ENCODE measurements at places on chromosomes 2 and 18.

- DNase-seq, result no peak
Observed at GRCh38 chr2:181174611-181175580, 194.5 kb downstream of the UBE2E3 start.

DNA sequence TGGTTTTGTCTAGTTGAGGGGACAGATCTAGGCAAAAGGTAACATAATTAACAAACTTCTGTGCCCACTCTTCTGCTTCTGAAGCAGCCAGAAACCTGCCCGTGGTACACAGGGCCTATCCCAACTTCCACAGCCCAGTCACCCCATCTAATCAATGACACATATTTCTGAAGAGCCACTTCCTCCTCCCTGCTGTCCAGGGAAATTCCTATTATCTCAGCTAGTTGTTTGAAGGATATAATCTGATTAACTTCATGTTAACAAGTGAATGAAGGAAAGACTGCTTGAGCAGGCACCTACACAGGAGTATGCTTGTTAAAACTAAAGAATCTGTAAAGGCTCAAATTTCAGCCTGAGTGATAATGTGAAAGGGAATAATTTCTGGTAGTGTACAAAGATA, 61.4 kb downstream of the CCDC148 start:
- no peak for DNase-seq

- no peak for DNase-seq
Observed at GRCh38 chr2:101474731-101475384, at the start of gene RFX8. Gene RFX8 (minus strand): TSS chr2:101475112. CDS start chr2:101466848, 8,264 bp downstream.

GRCh38 chr18:53417003-53417402, 807.5 kb downstream of the MBD2 start:
- DNase-seq, result no peak

GRCh38 chr2:28247734-28248133, 144.9 kb upstream of the FOSL2 start:
- DNase-seq, result no peak

DNA sequence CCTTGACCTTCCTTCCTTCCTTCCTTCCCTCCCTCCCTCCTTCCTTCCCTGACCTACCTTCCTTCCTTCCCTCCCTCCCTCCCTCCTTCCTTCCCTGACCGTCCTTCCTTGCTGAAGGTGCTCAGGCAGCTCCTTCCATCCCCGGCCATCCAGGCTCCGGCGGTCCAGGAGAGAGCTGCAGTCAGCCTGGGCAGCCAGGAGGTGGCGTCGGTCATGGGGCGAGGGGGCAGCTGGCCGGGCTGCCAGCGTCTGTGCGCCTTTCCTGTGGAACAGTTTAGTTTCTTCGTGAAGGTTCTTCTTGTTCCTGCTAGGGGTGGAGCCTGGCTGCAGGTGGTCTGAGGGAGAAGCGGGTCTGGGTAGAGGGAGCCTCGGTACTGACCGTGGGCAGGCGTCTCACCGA, 15.7 kb downstream of the GPR35 start:
- no peak for DNase-seq

DNA sequence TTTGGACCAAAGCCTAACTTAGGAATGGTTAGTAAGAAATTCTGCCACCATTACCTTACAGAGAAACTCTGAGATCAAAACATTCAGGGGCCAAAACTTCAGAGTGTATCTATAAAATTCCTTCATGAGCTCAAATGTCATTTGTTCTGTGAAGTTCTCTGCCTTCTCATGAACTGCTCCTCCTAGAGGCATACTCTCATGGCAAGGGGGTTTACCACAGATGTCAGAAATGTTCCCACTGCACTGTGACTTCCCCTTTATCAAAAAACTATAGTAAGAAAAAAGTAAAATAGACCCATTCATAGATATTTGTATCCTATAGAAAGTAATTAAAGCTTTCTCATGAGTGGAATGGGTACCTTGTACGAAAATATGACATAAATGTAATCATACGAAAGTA, 68.5 kb downstream of the USP40 start:
- DNase-seq, result no peak

- no peak for DNase-seq
Observed at GRCh38 chr2:162198239-162198638, 45.0 kb downstream of the FAP start.

DNA sequence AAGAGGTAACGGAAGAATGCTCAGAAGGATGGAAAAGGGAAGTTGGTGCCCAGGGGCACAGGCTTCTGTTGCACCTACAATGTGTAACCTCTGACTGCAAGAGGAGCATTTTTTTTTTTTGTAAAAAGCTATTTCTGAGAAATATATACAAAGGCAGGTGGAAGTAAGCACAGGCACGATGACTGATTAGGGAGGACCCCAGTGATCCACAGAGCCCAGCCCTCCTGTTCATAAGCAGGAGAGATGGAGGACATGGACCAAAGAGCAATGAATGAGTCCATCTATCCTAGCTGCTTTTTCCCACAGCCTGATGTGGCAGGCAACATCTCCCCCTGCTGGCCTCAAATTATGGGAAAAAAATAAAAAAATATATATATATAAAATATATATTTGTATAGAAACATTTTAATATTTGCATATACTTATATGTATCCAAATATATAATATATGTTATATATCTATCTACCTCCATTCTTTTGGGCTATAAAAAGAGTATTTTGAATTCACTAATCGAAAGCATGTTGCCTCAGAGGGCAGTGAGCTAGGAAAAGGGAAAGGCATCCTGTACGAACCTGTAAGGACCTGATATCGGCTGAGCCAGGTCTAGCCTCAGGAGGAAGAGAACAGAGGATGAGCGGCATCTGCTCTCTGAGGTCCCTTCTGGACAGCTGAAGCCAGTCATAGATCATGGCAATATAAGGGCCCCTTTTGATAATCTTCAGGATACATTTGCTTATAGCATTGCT, 166.0 kb upstream of the STK17B start:
- no peak for DNase-seq

GRCh38 chr2:197198890-197199289, 111.7 kb downstream of the ANKRD44 start:
- peak; percentile 75 for DNase-seq

DNA sequence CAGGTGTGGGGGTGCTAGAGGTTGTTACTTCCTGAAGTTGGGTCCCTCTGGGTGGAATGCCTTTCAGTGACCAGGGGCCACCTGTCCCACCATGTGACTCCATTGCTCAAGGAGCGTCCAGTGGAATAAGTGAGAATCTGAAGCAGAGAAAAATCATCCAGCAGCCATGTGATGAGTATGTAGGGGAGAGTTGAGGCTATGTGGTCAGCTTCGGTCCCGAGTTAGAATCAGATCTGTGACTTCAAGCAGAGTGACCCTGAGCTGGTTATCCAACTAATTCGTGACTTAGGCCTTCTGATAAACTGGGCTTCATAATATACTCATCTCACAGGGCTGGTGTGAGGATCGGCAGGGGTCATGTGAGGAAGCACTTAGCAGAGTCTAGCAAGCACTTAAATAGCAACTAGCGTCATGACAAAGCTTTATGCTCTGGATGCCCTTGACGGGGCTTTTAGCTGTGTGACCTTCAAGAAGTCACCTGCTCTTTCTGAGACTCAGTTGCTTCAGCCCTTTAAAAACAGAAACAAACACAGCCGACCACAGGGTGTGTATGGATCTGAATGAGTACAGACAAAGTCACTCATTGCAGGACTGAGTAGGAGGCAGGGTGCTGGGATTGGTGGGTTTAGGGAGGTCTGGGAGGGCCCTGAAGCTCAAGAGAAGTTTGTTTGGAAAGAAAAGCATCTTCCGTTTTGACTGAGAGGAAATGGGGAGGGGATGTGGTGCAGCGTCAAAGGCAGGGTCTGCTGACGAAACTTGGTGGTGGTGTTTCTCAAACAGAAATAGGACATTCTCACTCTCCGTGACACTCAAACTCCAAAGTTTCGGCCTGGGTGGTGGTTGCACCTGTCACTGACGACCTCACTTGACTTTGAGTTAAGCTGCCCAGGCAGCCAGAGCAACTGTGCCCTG, 264.0 kb upstream of the CXCR4 start:
- DNase-seq, result peak; percentile 21
